ENCODE measurements at places on chromosomes 2 and 18. TPM values are rescaled to one million over a fixed set of nuclear protein-coding genes. Genes with fewer than 3 reads are reported as not detected.

The MDH1B gene
- 0.16 TPM for polyA plus RNA-seq

DNA sequence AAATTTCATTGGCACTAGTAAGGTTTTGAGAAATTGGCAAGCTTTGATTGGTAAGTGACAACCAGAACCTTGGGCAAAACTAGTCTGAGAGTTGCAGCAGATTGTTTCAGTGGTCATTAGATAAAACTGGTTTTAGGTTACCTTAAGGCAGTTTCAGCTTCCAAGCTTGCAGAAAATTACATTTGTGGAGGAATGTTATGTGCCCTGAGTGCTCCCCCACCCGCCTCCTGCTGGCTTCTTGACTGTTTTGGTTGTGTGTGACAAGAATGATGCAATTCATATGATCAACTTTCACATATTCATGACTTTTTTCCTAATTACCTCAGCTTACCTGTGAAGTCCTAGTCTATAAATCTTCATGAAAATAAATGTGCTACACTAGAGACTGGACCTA lies 599.5 kb upstream of the ZNF804A start:
- no peak overlapping the region for H3K27ac ChIP-seq
- peaks cover 2% of the 10 kb centered on the region for H3K4me1 ChIP-seq
- H3K27me3 ChIP-seq = no peaks in the 10 kb centered on the region
- no peak for DNase-seq
- H3K4me3 ChIP-seq = no peak overlapping the region

DNA sequence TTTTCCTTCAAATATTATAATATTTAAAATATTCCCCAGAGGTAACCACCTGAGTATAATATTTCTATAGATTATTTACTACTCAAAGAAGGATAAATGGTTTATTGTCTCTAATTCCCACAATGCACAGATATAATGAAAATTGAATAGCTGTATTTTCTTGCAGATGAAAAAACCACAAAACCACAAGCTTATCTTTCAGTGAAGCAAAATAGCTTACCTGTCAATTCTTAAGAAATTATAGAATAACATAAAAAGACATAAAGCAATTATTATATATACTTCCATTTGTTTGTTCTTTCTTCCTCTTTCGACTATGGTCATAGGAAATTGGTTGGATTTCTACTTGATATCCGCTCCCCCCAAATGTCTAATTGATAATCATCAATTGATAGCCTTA lies 98.8 kb downstream of the BARD1 start:
- H3K27ac ChIP-seq = no peak overlapping the region
- H3K4me1 ChIP-seq = no peaks in the 10 kb centered on the region
- no peaks in the 10 kb centered on the region for H3K36me3 ChIP-seq
- no peaks in the 10 kb centered on the region for H3K27me3 ChIP-seq

The ALPI gene
- not detected for polyA plus RNA-seq
